ENCODE measurements at places on chromosomes 5 and 9.

- H3K27ac ChIP-seq: no peak overlapping the region
- H3K4me3 ChIP-seq: peak overlapping the region; percentile 34
- DNase-seq: no peak
- H3K36me3 ChIP-seq: no peaks in the 10 kb centered on the region
These were observed 300 bp downstream of the FAM163B start for GRCh38 chr9:133608889-133609288.

- H3K4me3 ChIP-seq: no peak overlapping the region
- no peak for DNase-seq
- H3K4me1 ChIP-seq: no peaks in the 10 kb centered on the region
- no peaks in the 10 kb centered on the region for H3K27me3 ChIP-seq
- H3K27ac ChIP-seq: no peak overlapping the region
These were observed 9.9 kb downstream of the TEK start for GRCh38 chr9:27118916-27119315.

DNA sequence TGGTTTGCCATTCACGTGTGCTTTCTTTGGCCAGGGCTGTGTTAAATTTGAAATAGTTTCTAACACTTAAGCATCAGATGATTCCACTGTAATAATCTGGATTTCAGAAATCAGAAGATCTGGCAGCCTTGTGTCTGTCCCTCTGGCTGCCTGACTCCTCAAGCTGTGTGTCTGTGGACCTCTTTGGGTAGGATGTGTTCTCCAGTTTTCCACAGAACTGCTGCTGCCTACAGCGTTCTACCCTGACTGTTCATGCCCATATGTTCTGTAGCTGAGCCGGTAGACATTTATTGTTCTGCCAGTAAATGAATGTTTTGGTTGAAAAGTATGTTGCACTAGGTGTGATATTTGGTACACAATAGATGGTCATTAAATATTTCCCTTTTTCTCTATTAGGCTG is 81.3 kb downstream of the SH3GL2 start:
- H3K27me3 ChIP-seq: no peaks in the 10 kb centered on the region
- H3K4me1 ChIP-seq: no peaks in the 10 kb centered on the region
- DNase-seq: no peak

GRCh38 chr9:4353236-4353635 is 53.4 kb upstream of the GLIS3 start:
- H3K4me3 ChIP-seq: no peak overlapping the region
- no peak overlapping the region for H3K27ac ChIP-seq
- no peaks in the 10 kb centered on the region for H3K27me3 ChIP-seq
- H3K36me3 ChIP-seq: no peaks in the 10 kb centered on the region
- peak; percentile 61 for DNase-seq

GRCh38 chr5:54325610-54326311 is 15.4 kb upstream of the ARL15 start:
- H3K27ac ChIP-seq: no peak overlapping the region
- no peaks in the 10 kb centered on the region for H3K36me3 ChIP-seq
- no peak overlapping the region for H3K4me3 ChIP-seq
- H3K27me3 ChIP-seq: no peaks in the 10 kb centered on the region
- H3K4me1 ChIP-seq: no peaks in the 10 kb centered on the region

DNA sequence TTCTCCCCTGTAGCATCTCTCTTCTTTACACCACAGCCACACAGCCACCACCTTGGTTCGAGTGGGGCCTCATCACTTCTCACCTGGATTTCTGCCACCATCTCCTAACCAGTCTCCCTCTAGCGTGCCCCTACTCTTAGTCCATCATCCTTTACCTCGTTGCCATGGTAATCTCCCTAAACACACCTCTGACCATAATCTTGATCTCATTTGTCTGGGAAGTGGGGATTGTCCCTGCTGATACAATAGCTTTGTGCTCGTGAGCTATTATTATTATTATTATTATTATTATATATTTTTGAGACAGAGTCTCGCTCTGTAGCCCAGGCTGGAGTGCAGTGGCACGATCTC is 76.5 kb upstream of the HSPA9 start:
- H3K4me3 ChIP-seq: no peak overlapping the region
- no peaks in the 10 kb centered on the region for H3K36me3 ChIP-seq
- H3K27ac ChIP-seq: no peak overlapping the region
- DNase-seq: no peak

DNA sequence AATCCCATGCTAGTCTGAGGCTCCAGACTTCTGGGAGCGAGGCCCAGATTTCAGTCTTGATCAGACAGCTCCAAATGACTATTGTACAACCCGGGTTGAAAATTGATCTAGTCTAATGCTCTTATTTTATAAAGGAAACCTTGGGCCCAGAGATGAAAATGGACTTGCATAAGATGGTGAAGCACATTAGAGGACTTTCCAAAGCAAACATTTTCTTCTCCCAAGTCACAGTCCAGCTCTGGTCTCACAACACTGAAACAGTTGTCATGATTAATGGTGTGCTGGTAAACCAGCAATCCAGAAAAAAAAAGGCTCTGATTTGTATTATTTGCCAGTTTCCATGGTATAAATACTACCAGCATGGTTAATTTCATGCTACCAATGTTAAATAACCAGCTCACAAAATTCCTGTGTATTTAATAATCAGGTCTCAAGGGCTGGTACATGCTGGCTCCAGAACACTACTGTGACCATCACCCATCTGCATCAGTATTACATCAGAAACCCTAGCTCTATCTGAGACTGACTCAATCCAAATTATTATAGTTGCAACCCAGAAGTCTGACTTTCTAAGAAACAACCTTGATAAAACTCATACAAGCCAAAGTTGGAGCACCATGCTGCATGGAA is 32.5 kb upstream of the ABLIM3 start:
- H3K36me3 ChIP-seq: no peaks in the 10 kb centered on the region
- H3K27me3 ChIP-seq: no peaks in the 10 kb centered on the region
- no peak overlapping the region for H3K4me3 ChIP-seq
- H3K27ac ChIP-seq: no peak overlapping the region
- DNase-seq: no peak

- no peak overlapping the region for H3K4me3 ChIP-seq
- H3K27ac ChIP-seq: no peak overlapping the region
- no peak for DNase-seq
These were observed 53.9 kb upstream of the TMEM171 start for GRCh38 chr5:73066466-73066865.

- H3K4me3 ChIP-seq: peak overlapping the region; percentile 58
- H3K27ac ChIP-seq: peak overlapping the region; percentile 86
- H3K36me3 ChIP-seq: no peaks in the 10 kb centered on the region
- no peaks in the 10 kb centered on the region for H3K27me3 ChIP-seq
- no peaks in the 10 kb centered on the region for H3K4me1 ChIP-seq
These were observed 607 bp downstream of the PRELID2 start for GRCh38 chr5:145834554-145834916.

- no peaks in the 10 kb centered on the region for H3K36me3 ChIP-seq
- no peaks in the 10 kb centered on the region for H3K27me3 ChIP-seq
- H3K27ac ChIP-seq: no peak overlapping the region
- no peaks in the 10 kb centered on the region for H3K4me1 ChIP-seq
- DNase-seq: no peak
These were observed 5.3 kb upstream of the SOX30 start for GRCh38 chr5:157657516-157657915.

GRCh38 chr5:72115296-72115695 is 8.0 kb downstream of the MAP1B start:
- H3K36me3 ChIP-seq: no peaks in the 10 kb centered on the region
- H3K27me3 ChIP-seq: no peaks in the 10 kb centered on the region
- DNase-seq: no peak
- H3K27ac ChIP-seq: peak overlapping the region; percentile 77
- no peak overlapping the region for H3K4me3 ChIP-seq

GRCh38 chr9:119026120-119026519 is 343.1 kb downstream of the BRINP1 start:
- no peak overlapping the region for H3K4me3 ChIP-seq
- H3K36me3 ChIP-seq: no peaks in the 10 kb centered on the region
- peak overlapping the region; percentile 88 for H3K27ac ChIP-seq
- no peaks in the 10 kb centered on the region for H3K27me3 ChIP-seq

DNA sequence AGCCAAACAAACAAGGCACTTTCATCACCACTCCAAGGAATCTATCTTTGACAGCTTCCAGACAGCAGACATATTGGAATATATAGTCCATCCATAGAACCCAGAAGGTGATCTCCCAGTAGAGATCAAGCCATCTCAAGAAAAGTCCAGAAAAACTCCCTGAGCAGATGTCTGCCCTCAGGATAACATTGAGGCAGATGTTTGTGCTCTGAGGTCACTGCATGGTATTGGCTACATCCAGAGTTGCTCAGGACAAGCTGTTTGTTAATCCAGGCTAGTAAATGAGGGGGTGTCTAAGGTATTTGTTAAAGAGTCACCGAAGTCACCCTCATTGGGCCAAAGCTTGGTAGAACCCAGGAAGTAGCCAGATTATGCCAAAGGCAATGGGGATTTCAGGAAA is 556.3 kb upstream of the KLF4 start:
- H3K27ac ChIP-seq: no peak overlapping the region
- no peaks in the 10 kb centered on the region for H3K36me3 ChIP-seq
- no peaks in the 10 kb centered on the region for H3K4me1 ChIP-seq

DNA sequence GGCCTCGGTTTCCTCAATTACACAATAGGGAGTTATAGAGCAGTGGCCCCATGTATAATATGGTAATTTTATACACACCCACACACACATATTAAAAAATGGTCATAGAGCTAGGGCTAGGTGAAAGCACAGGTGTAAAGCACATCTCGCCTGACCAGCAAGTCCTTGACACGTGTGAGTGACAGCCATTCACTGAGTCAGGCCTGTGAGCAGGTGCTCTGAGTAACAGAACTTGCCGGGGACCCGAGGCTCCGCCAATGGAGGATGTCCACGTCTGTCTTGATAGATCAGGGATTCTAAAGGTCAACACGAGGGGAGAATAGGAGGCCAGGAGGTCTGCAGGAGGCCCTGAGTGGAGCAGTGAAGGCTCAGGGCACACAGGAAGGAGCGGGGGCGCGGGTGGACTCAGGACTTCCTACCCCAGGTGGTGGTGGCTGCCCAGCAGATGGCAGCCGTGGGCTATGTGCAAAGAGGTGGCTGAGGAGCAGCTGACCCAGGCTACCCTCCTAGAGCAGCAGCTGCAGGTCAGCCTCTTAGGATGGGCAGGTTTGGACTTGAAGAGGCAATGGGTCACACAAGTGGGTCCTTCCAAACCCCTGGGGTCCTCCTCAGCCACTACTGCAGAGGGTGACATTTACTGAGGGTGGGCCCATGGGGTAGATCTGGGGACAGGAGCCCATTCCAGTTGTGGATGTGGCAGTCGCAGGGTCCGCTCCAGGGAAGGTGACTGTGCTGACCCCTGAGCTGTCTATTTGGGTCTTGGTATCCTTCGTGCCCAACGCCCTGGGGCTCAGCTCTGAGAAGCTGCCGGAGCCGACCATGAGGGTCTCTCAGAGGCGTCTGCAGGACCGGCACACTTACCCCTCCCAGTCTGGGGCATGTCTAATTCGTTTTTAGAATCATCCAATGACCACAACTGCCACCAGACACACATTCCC is 45.9 kb downstream of the PRRT1B start:
- DNase-seq: peak; percentile 64
- no peaks in the 10 kb centered on the region for H3K4me1 ChIP-seq
- peaks cover 11% of the 10 kb centered on the region for H3K36me3 ChIP-seq
- no peak overlapping the region for H3K4me3 ChIP-seq

- H3K4me1 ChIP-seq: no peaks in the 10 kb centered on the region
- no peaks in the 10 kb centered on the region for H3K36me3 ChIP-seq
- H3K4me3 ChIP-seq: no peak overlapping the region
These were observed 602.2 kb downstream of the BNC2 start for GRCh38 chr9:16268067-16268881.

GRCh38 chr5:150765799-150766169 is 7.0 kb upstream of the DCTN4 start:
- H3K4me3 ChIP-seq: no peak overlapping the region
- no peaks in the 10 kb centered on the region for H3K27me3 ChIP-seq
- H3K36me3 ChIP-seq: no peaks in the 10 kb centered on the region
- DNase-seq: no peak

DNA sequence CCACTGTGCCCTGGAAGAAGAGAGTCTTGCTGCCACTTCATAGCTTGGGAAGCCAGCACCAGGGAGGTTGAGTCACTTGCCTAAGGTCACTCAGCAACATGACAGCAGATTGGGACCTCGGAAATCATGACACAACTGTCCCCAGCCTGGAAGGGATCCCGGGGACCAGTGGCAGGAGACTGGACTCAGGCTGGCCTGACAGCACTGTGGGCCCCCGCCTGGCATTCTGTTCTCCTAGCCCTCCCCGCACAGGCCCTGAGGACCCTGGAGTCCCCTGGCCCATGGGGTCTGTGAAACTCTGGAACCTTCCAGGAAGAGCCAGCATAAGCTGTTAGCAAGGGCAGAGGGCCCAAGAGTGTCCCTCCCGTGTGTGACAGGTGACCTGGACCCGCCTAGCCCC is 64.9 kb downstream of the COL5A1 start:
- no peaks in the 10 kb centered on the region for H3K4me1 ChIP-seq
- no peaks in the 10 kb centered on the region for H3K36me3 ChIP-seq
- peak overlapping the region; percentile 40 for H3K27ac ChIP-seq
- H3K4me3 ChIP-seq: no peak overlapping the region
- H3K27me3 ChIP-seq: no peaks in the 10 kb centered on the region
- DNase-seq: no peak

GRCh38 chr5:55601204-55601618 is 66.4 kb upstream of the PLPP1 start:
- H3K27me3 ChIP-seq: no peaks in the 10 kb centered on the region
- peak overlapping the region; percentile 93 for H3K27ac ChIP-seq
- no peak overlapping the region for H3K4me3 ChIP-seq
- no peaks in the 10 kb centered on the region for H3K36me3 ChIP-seq

GRCh38 chr5:124701873-124702425 is 44.5 kb downstream of the ZNF608 start:
- H3K27me3 ChIP-seq: no peaks in the 10 kb centered on the region
- no peaks in the 10 kb centered on the region for H3K4me1 ChIP-seq
- no peak overlapping the region for H3K27ac ChIP-seq
- no peak overlapping the region for H3K4me3 ChIP-seq
- DNase-seq: no peak
- no peaks in the 10 kb centered on the region for H3K36me3 ChIP-seq

- H3K4me1 ChIP-seq: no peaks in the 10 kb centered on the region
- no peak for DNase-seq
- H3K36me3 ChIP-seq: no peaks in the 10 kb centered on the region
These were observed 268.8 kb downstream of the NSG2 start for GRCh38 chr5:174314261-174314660.

DNA sequence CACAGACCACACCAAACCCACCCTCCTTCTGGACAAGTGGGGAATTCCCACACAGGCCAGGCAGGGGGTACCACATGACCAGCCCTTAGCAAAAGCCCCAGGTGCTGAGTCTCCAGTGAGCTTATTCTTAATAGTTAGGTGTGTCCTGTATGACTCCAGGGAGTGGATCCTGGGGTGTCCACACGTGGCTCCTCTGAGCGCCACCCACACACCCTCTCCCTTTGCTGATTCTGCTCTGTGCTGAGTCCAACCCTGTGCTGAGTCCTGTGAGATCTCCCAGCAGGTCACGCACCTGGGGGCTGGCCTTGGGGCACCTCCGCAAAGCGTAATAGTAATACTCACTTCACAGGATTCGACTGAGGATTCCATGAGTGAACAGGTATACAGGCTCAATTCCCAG is 12.7 kb downstream of the LRRC14B start:
- H3K27ac ChIP-seq: no peak overlapping the region
- DNase-seq: no peak
- no peaks in the 10 kb centered on the region for H3K27me3 ChIP-seq
- H3K4me1 ChIP-seq: no peaks in the 10 kb centered on the region
- H3K36me3 ChIP-seq: no peaks in the 10 kb centered on the region
- H3K4me3 ChIP-seq: no peak overlapping the region

- H3K4me1 ChIP-seq: no peaks in the 10 kb centered on the region
- DNase-seq: no peak
- H3K27ac ChIP-seq: no peak overlapping the region
- no peaks in the 10 kb centered on the region for H3K27me3 ChIP-seq
- no peaks in the 10 kb centered on the region for H3K36me3 ChIP-seq
These were observed 205.4 kb upstream of the ITGA1 start for GRCh38 chr5:52582313-52582712.
